ENCODE measurements at places on chromosomes 16 and 17.

- no peak for DNase-seq
These were observed 3.1 kb upstream of the PSMB10 start for GRCh38 chr16:67939507-67940445.

- DNase-seq, result peak; percentile 77
These were observed 4.6 kb downstream of the TGFB1I1 start for GRCh38 chr16:31476303-31477219.

DNA sequence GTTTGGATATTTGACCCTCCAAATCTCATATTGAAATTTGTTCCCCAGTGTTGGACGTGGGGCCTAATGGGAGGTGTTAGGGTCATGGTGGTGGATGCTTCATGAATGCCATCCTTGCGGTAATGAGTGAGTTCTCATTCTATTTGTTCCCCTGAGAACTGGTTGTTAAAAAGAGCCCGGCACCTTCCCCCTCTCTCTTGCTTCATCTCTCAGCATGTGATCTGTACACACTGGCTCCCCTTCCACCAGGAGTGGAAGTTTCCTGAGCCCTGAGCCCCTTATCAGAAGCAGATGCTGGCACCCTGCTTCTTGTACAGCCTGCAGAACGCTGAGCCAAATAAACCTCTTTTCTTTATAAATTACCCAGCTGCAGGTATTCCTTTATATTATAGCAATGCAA, 25.6 kb downstream of the PIK3R6 start:
- DNase-seq, result no peak

DNA sequence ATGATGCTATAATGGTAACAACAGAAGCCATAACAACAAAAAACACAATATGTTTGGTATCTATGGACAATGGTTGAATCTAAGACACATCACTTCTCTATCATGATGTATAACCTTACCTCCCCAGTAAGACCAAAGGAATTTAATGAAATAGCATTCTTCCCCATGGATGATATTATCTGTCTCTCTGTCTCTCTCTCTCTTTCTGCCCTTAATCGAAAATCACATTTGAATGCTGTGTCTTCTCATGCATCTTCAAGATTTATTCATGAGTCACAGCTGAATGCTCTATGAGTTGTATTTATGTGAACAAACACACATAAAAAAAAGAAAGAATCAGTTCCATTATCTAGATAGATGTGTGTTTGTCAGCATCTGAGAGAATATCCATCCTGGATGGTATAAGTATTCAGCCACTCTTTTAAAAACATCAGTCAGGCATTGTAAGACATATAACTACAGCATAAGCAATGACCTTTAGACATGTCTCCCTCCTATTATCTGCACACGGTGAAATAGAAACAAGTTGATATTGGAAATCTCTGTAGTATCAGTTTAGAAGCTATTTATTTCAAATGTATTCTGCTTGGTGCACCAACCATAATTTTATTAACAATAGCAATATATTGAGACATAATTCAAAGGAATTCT, 433.3 kb downstream of the TOX3 start:
- no peak for DNase-seq

DNA sequence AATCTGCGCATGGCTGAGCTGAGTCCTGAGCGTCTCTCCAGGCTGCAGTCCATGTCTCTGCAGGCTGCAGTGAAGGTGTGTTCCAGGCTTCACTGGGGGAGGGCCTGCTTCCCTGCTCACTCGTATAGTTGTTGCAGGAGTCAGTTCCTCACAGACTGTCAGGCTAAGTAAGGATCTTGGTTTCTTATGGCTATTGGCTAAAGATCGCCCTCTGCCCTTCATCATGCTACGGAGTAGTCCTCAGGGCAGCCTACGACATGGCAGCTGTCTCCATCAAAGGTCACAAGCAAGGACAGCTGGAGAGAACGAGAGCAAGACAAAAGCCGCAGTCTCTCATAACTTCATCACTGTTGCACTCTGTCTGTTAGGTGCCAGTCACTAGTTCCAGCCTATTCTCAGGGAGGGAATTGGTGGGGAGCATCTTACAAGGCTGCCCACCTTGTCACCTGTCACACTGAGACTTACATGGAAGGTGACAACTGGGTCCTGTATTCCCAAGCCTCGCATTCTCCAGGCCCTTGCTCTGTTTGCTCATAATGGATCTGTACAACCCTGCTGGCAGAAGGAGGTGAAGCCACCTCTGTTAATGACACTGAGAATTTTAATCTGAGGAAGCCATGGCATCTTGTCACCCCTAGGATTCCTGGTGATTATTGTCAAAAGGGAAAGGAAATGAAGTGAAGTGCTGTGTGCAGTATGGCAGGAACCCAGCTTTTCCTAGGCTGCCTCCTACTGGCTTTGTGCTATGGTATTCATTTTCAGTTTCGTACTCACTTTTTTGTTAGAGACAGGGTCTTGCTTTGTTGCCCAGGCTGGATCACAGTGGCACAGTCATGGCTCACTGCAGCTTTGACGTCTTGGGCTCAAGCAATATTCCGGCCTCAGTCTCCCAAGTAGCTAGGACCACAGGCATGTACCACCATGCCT, 43.4 kb downstream of the MFSD11 start:
- DNase-seq, result no peak

GRCh38 chr17:78523934-78524655, 53.1 kb downstream of the DNAH17 start:
- no peak for DNase-seq

GRCh38 chr16:68342620-68343019, 31.8 kb downstream of the PRMT7 start:
- DNase-seq, result no peak

GRCh38 chr17:7929158-7930023, at the start of gene KCNAB3:
Gene KCNAB3, minus strand, starts transcription at chr17:7929856. Its CDS starts 421 bp downstream, at chr17:7929435.
- DNase-seq, result peak; percentile 70

DNA sequence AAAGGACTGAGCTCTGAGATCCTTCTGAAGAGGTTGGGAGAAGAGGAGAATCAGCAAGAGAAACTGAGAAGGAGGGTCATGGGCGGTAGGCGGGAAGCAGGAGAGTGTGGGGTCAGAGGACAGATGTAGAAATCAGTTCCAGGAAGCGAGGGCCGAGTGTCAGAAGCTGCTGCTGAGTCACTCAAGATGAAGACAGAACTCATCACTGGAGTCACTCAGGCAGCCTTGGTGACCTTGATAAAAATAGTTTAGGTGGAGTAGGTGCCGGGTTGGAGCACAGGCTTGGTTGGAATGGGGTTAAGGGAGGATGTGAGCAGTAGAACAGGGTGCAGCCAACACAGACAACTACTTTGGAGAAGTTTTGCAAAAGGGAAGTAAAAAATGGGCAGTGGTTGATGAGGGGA, 6.1 kb upstream of the ITGAM start:
- DNase-seq, result peak; percentile 44
